ENCODE measurements at places on chromosomes 4 and X.

GRCh38 chr4:19743115-19743638 lies 508.5 kb upstream of the SLIT2 start:
- DNase-seq: no peak

GRCh38 chr4:1981251-1982058 lies 27.3 kb downstream of the NELFA start:
- DNase-seq: peak; percentile 37

- DNase-seq: no peak
Measured at GRCh38 chr4:133565379-133565778, 416.3 kb downstream of the PCDH10 start.

GRCh38 chr4:137521053-137521452 lies 11.2 kb downstream of the PCDH18 start:
- DNase-seq: no peak

GRCh38 chr4:73735231-73735630 lies 5.1 kb upstream of the CXCL8 start:
- DNase-seq: no peak

DNA sequence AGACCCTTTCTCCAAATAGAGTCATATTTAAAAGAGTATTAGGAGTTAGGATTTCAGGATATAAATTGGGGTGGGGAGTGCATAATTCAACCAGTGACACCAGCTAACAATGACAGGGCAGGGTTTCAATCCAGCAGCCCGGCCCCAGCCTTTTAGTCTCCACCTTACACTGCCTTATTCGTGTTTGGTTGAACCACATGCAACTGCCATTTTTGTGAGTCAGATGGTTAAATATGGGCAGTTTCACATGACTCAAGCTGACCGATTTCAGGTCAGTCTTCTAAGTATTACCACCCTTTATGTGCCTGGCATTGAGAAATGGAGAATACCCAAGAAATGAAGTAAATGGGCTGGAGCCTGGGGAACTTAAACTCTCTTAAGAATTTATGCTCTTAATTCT lies 102.8 kb downstream of the STOX2 start:
- no peak for DNase-seq
